ENCODE measurements at places on chromosomes 5 and 9.

DNA sequence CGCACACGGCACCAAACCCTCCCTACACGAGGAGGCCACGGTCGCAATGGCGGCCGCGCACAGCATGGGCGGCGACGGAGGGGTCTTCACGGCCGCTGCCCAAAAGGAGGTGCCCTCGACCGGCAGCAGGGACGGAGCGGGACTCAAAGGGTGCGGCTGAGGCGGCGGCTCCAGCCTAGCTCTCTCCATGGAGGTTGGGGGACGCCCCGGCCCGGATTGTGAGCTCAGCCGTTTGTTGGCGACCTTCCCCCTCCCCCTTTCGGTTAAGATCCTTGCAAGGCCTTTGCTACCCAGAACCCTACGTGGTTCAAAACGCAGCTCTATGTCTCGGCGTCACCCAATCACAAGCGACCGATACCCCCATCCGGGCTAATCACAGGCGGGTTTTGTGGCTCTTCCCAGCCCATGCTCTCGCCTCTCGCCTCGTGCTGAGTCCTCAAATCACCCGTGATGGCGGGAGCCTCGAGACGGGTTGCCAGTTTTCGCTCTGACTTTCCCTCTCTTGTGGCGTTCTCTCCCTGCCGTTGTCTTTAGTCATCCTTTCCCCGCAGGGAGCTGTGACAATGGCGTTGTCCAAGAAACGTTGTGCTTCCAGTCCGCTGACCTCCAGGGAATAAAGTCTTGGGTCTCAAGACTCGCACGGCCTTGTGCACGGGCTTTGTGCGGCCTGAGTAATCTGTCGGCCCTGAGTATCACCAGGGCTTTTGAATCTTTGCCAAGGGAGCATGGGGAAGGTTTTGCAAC lies 19.5 kb downstream of the C5orf52 start:
- DNase-seq, result no peak

DNA sequence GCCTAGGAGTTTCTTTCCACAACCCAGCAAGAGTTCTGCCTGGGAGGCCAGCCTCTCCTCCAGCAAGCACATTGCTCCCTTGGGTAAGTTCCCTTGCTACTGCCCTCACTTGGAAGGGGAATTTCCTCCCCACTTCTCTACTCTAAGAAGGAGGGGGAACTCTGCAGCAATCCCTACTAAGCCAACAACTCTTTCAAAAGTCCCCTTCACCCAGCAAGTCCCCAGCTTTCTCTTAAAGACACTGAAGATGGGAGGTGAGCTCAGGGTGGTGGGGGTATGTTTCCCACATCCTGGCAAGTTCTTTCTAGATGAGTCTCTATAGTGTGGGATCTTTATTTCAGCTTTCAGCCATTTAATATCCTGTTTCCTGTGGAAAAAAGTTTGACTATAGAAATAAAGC lies 49.0 kb downstream of the PDE8B start:
- DNase-seq, result no peak

DNA sequence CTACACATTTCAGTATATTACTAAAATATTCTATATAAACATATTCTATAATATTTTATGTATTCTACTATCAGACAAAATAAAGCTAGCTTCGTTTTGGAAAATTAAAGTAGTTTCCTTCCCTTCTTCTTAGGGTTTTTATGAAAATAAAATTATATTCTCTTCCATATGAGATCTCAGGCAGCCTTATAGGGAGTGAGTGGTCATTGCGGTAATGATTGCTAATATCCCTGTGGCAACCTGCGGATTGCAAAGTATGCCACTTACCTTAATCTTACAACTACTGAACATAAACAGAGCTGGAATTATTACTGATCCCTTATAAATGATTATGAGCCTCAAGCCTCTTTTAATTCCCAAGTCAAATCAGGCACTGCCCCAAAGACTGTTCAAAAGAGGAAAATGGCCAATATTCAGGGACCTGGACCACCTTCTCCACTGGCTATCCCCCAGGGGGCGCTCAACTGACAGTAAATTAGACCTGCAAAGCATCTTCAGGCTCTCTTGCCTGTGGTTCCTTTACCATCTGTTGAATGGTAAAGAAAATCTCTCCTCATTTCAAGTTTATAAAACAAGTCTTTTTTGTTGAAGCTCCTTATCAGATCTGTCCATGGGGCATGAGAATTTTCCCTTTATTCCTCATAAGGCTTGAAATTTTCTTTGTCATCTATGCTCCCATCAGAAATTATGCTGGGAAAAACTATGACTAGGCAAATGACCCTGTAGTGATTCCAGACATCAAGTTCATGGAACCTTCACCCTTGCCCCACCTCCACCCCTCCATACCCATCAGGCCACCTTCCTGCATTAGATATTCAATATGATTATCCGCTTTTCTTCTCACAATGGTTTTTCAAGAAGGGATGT lies 163.9 kb downstream of the CEMIP2 start:
- peak; percentile 58 for DNase-seq

- no peak for DNase-seq
Measured at GRCh38 chr5:94870511-94871183, 252.2 kb downstream of the SLF1 start.

GRCh38 chr9:79021084-79021483 lies 550.7 kb upstream of the TLE4 start:
- DNase-seq, result no peak

GRCh38 chr5:116280149-116280803 lies 195.5 kb downstream of the COMMD10 start:
- no peak for DNase-seq

DNA sequence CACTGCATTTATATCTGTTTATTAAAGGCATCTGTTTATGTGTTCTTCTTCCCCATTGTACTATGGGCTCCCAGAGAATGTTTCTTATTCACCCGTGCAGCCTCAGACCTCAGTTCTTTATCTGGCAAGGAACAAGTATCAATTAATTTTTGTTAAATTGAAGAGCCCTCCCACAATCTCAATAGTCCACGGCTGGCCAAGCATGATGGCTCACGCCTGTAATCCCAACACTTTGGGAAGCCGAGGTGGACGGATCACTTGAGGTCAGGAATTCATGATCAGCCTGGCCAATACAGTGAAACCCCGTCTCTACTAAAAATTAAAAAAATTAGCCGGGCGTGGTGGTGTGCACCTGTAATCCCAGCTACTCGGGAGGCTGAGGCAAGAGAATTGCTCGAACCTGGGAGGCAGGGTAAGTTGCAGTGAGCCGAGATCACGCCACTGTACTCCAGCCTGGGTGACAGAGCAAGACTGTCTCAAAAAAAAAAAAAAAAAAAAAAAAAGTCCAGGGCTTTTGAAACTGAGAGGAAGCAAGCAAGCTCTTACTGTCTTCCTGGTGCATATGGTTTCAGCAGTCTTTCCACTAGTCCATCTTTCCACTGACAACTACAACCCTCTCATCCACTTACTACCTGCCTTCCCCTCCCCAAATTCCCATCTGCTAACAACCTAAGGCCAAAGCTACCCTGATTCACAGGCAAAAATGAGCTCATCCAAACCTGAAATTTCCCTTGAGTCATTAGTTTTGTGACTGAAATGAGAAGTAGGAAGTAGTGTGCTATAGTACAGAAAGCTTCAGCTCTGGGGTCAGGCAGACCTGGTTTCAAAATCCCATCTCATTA lies 2.3 kb upstream of the HK3 start:
- no peak for DNase-seq

GRCh38 chr5:82470185-82470994 lies 192.2 kb upstream of the RPS23 start:
- DNase-seq, result no peak

- DNase-seq, result no peak
Measured at GRCh38 chr9:95506428-95506677, 10.4 kb downstream of the PTCH1 start.

DNA sequence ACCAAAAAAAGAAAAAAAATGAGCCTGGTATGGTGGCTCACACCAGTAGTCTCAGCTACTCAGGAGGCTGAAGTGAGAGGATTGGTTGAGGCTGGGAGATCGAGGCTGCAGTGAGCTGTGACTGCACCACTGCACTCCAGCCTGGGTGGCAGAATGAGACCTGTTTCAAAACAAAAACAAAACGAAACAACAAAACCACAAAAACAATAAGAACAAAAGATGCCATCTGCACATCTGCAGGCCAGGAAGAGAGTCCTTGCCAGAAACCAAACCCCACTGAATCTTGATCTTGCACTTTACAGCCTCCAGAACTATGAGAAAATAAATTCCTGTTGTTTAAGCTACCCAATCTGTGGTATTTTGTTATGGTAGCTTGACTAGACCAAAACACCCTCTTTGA lies 207.7 kb downstream of the YTHDC2 start:
- no peak for DNase-seq

DNA sequence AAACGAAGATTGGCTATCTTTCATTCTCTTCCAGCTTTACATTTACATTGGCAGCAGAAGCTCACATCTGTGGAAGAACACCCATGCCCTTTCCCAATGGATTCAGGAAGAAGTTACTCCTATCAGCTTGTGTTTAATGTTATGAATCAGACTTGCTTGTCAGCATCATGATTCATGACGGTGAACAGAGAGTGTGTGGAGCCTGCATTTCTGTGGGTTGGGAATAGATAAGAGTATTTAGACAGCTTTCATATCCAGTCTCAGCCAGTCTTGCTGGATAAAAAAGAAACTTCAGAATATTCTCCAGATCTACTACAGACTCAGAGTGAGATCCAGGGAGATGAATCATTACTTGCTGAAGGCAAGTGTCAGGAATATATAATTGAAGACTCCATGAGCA lies 812.9 kb upstream of the ZNF608 start:
- DNase-seq, result no peak

DNA sequence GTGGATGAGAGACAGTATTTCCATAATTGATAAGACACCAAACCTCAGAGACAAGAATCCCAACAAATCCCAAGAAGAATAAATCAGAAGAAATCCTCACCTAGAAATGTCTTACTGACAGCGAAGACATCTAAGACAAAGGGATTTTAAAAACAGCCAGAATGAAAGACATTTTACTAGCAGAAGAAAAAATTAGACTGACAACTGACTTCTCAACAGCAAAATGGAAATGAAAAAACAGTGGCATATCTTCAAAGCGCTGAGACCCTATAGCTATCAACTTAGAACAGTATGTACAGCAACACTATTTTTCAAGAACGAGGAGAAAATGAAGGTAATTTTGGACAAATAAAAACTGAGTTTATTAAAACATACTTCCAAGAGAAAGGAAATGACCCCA lies 16.3 kb downstream of the TTLL11 start:
- no peak for DNase-seq

DNA sequence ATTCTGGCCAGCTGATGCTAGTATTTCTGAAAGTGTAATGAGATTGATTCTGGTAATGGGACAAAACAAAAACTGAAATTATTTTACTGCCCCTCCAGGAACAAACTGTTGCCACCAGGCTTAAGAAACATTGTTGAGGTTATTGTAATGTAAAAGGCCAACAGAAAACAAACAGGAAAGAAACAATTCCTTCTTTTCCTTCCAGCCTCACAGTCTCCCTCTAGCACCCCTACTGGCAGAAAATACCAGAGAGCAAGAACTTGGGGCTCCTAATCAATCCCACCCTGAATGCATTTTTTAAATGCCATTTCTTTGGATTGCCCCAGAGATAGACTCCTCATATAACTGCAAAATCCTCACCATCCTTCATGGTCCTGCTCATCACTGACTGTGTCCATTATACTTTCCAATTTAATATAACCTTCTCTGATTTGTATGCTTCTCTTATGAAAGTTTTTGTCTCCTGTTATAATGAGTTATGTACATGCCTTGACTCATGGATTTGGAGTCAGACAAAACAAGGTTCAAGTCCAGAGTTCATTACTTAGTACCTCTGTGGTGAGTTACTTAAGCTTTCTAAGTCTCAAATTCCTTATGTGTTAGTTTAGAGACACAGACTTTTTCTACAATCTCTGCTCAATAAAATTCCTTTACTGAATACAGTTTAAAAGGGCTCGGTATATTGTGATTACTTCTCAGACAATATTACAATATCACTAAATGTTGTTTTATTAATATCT lies 157.9 kb upstream of the FBN2 start:
- no peak for DNase-seq

GRCh38 chr9:69261636-69262035 lies 63.4 kb upstream of the ENTREP1 start:
- DNase-seq, result no peak

DNA sequence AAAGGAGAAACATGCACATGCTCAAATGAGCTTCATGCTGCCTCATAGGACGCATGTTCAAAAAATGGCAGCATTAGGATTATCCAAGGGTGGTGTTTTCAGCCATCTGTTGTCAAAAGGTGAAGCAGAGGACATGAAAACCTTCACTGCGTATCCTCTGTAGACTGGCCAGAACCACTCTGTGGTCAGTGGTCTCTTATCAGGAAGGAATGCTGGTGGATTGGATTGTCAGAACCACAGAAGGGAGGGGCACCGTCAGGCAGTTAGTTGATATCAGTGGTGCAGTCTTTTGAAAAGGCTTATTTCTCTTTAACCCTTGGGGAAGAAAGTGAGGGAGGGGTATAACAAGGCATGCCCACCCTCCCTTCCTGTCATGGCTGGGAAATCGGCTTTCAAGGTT lies 100.1 kb downstream of the FBXL7 start:
- no peak for DNase-seq

- DNase-seq, result no peak
Measured at GRCh38 chr9:111872886-111873285, 23.7 kb upstream of the UGCG start.

DNA sequence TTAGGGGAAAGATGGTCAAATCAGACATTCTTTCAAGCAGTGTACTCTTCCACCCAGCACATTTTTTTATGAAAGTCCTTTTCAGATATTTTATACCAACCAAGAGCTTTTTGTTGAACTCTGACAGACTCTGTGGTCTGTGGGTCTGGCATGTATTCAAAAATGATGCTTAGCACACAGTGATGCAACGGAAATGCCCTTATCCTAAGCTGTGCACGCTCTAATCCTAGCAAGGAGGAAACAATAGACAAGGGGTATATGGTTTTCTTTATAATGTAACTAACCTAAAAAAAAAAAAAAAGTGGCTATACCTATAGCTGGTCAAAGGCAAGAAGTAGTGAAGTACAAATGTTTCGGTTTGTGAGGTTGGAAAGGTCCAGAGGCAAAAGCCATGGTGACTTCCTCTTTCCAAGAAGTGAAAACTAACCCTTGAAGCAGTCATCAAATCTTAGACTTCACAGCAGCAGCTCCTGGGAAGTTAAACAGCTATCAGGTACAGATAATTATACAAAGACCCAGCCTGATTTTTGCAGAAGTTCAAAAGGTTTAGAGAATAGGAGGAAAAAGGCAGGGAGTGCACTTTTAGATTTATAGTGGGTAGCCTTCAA lies 82.5 kb downstream of the SEMA6A start:
- no peak for DNase-seq

GRCh38 chr5:129904102-129904666 lies at the start of gene CHSY3:
Gene CHSY3, plus strand, starts transcription at chr5:129904465.
- no peak for DNase-seq

GRCh38 chr5:143153332-143154119 lies 250.0 kb downstream of the NR3C1 start:
- DNase-seq, result no peak

DNA sequence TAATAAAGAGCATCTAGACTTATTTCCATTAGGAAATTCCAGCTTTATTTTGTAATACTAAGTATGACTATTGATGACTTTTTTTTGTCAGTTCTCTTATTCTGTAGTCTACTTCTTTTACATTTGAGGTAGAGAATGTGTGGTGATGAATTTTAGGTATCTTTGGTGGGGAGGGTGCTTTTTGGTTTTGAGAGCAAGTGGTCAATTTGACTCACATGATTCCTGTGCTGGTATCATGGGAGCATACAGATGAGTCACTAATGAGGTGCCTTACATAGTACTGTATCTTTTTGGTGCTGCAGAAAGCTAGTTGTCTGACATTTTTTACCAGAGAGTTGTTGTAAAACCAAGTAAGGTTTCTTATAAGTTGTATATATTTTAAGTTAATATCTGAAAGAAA lies 35.3 kb downstream of the ERBIN start:
- DNase-seq, result no peak
